Urinary bladder (tissue), 4 donors: ENCODE measurements at places on chromosomes 2 and 18. TPM values are rescaled to one million over a fixed set of nuclear protein-coding genes. Genes with fewer than 3 reads are reported as not detected.

- DNase-seq, result no peak
Observed at GRCh38 chr2:145350011-145350410, 830.1 kb upstream of the ZEB2 start.

GRCh38 chr2:134508391-134508790 is 210.4 kb downstream of the TMEM163 start:
- no peak for DNase-seq

GRCh38 chr2:29054430-29054829 is 19.9 kb downstream of the PCARE start:
- DNase-seq, result no peak

GRCh38 chr2:8475349-8476031 is 206.4 kb upstream of the ID2 start:
- no peak for DNase-seq

- no peak for DNase-seq
Observed at GRCh38 chr2:149155196-149155969, 116.9 kb downstream of the LYPD6B start.

DNA sequence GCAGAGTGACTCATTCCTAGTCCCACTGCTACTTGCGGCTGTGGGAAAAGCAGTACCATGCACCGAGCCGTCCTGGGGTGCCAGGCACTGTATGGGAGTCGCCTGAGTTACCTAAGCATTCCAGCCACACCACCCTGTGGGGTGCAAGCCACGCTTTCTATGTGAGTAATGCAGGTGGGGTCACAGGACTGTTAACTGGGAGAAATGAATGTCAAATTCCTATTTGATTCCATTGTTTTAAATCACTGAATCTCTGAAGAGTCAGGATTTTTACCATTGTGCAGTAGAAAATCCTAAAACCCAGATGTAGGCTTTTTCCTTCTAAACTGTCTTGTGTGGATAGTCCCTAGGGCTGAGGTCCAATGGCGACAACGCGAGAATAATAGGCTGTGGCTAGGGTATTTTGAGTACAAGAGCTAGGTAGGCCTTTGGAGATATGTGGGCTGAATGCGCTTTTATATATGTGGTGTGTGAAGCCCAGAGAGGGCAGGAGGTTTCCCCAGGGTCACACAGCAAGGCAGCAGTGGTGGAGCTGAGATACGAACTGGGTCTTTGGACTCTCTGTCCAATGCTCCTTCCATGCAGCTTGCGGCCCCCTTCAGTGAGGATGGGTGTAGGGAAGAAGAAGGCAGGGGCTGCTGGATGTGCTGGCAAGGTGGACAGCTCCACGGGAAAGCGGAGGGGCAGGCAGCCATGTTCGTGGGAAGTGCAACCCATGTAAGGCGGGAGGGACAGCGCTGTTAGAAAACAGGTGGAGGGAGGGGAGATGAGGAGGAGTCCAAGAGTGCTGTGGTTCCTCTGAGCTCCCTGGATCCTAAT is 83.2 kb downstream of the DDX1 start:
- DNase-seq, result no peak

DNA sequence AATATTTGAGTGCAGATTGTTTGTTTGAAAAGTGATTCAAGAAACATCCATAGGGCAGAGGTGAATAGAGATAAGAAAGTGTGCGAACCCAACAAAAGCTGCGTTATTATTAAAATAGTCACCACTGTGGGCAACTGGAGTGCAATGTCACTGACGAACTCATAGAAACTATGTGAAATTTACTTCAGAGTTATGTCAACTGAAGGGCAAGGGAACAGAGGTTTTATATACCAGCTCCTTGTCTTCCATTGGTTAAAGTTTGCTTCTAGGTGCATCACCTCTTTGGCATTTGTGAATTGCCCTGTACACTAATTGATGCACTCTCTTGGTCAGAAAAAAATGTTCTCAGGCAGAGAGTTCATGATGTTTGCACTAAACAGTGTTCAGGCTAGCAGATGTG is 110.5 kb upstream of the NYAP2 start:
- DNase-seq, result no peak

- no peak for DNase-seq
Observed at GRCh38 chr2:120310136-120310535, 35.8 kb upstream of the INHBB start.

- no peak for DNase-seq
Observed at GRCh38 chr2:186294248-186294888, 191.7 kb upstream of the ZC3H15 start.

DNA sequence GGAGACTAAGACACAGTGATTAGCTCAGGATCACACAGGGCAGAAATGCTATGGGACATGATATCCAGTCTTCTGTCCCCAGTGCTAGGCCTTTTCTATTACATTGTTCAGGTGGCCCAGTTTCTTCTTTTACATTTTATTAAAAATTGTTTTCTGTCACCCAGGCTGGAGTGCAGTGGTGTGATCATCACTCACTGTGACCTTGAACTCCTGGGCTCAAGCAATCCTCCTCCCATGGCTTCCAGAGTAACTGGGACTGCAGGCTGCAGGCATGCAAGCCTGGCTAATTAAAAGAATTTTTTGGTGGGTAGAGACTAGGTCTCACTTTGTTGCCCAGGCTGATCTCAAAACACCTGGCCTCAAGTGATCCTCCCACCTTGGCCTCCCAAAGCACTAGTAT is 15.4 kb downstream of the PDK1 start:
- no peak for DNase-seq

DNA sequence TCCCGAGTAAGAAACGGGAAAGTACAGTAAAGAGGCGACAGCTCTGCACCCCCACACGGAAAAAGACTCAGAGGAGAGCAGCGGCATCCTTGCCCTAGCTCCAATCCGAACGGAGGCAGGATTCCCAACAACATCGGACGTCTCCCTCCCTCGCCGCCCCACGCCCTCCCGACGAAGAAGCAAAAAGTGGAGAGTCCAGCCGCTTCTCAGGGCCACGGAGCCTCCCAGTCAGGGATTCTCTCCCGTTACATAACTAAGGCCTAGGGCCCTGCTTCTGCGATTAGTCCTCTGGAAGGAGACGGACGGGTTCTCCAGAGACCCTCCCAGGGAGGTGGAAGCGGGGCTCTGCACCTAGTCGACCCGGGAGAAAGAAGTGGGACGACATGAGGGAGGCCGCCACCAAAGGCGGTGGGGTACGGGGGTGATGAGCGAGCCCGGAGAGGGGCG is 587 bp downstream of the SUMO1 start:
- DNase-seq, result no peak

- no peak for DNase-seq
Observed at GRCh38 chr18:46213295-46213694, 109.1 kb downstream of the HAUS1 start.

- DNase-seq, result no peak
Observed at GRCh38 chr2:40474306-40474705, 22.4 kb upstream of the SLC8A1 start.

DNA sequence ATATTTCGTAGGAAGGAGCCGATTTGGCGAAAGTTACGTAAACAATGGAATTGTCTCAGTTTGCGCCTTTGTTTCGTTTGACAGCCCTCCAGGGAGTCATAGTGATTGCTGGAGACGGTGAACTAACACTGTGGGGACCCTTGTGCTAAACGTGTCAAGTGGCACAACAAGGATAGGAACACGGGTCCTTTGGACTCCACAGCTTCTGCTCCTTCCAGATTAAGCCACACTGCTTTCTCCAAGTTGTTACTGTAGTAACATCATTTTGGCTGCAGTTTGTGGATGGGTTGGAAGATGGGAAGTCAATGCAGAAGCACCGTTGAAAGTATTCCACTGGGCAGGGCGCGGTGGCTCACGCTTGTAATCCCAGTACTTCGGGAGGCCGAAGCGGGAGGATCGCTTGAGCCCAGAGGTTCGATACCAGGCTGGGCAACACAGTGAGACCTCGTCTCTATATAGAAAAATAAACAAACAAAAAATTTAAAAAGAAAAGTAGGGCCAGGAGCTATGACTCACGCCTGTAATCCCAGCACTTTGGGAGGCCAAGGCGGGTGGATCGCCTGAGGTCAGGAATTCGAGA is 636 bp upstream of the IMMT start:
- DNase-seq, result no peak

DNA sequence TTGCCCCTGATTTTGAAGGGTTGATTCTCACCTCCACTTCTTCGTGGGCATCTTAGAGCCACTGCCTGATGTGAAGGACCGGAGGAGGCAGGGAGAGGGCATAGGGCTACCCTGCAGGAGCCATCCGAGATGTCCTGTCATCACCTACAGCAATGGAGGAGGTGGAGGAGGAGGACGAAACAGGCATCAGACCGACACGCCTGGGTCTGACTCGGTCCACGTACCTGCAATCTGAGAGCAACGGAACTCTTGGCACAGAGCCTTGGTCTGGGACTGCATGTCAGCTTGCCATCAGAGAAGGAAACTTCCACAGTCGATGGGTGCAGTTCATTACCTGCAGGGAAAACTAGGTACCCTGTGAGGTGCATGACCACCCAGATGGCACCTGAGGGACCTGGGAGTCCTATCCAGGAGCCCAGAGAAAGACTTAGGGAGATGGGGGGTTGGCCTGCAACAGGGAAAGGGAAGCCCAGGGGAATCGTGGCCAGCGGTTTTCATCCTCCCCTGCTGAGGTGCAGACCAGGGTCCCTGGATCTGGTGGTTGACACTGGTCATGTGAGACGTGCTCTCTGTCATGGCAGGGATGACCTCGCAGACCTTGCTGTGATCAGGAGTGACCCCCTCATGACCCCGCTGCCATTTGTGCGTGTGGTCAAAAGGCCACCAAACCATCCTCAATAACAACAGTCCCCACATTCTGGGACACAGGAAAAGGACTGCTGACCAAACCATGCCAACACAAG is 190.8 kb downstream of the SEPTIN10 start:
- DNase-seq, result no peak

DNA sequence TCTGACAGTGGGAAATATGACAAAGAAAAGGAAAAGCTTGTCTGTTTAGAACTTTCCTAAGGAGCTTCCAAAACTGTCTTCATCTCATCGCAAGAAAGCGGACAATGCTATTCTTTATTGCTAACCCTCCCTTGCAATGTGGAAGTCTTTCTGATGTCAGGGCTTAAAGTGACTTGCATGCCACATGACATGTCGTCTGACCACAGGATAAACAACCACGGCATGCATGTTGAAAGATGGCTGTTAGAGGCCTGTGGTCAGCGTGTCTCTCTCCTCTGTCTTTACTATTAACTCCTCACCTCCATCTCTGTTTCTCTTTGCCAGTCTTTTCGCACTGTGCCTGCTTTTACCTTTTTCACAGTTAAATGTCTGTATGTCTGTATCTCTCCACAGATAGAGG is 389.8 kb downstream of the LNPK start:
- no peak for DNase-seq

- DNase-seq, result no peak
Observed at GRCh38 chr2:42802150-42802549, 9.8 kb upstream of the HAAO start.

GRCh38 chr2:203463266-203463678 is 71.8 kb downstream of the RAPH1 start:
- DNase-seq, result no peak

- no peak for DNase-seq
Observed at GRCh38 chr2:222968550-222969155, 83.3 kb upstream of the KCNE4 start.

DNA sequence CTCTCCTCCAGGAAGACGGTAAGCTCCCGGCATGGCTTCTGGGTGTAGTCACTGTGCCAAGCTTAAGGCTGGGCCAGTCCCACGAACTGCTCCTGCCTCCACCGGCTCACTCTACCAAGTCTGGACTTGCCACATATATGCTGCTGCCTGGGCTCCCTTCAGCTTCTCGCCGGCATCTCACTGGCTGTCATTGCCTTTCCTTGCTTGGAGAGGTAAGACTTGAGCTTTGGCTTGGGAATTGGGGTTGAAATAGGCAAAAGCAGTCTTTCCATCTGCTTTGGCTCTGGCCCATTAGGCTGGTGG is 481.0 kb downstream of the TGIF1 start:
- no peak for DNase-seq

- no peak for DNase-seq
Observed at GRCh38 chr2:196244516-196244915, 73.1 kb upstream of the STK17B start.

DNA sequence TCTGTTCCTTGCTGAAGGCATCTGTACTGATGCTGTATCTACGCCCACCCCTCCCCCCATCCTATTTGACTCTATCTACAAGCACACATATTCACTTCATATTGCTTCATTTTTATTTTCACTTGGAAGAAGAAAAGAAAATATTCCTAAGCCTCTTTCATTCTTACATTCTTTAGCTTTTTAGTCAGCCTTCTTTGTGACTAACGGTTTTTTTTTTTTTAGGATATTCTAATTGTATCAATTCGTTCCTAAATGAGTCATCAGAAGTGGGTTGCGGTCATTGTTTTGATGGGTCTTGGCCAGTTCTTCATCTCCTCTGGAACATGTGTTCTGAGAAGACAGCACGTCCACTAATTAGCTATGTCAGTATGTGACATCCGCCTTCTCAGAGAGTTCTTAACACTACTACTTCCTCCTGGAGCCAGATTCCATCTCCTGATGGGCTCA is 88.7 kb downstream of the MYO1B start:
- DNase-seq, result no peak

- peak; percentile 80 for DNase-seq
Observed at GRCh38 chr2:176001916-176002687, at the start of gene LNPK. LNPK (minus strand) TSS chr2:176002267; CDS start chr2:175995584, 6,683 bp downstream.

DNA sequence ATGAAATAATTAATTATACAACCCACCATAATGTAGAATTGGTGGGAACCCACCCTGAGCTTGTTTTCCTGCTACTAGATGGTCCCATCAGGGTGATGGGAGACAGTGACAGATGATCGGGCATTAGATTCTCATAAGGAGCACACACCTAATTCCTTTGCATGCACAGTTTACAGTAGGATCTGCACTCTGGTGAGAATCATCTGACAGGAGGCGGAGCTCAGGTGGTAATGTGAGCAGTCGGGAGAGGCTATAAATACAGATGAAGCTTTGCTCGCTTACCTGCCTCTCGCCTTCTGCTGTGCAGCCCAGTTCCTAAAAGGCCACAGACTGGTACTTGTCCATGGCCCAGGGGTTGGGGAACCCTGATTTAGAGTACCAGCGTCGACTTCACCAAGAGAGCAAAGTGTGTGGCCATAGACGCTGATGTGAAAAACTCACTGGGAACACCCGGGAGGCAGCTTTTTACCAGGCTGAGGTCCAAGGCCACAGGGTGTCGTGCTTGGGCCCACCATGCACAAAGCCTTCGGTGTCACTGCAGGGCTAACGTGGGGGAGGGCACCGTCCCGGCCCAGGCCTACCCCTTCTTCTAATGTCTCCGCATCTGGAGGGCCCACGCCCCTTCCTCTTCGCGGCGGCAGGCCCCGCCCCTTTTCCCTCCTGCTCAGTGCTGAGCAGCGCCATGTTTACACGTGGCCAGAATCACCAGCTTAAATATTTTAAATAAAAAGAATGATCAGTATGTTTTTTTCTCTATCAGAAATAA is 296.8 kb upstream of the HDAC4 start:
- DNase-seq, result no peak

Gene SPP2
- not detected for total RNA-seq

Gene RAPGEF4
- 22.9 TPM for total RNA-seq

Gene GNAL
- total RNA-seq, result 6.1 TPM

Gene KLF7
- total RNA-seq, result 30.3 TPM

Gene FBXO36
- total RNA-seq, result 3.2 TPM

Gene COLEC11
- total RNA-seq, result 2.9 TPM

Gene PLGLB1
- total RNA-seq, result 8.8 TPM

Gene ANKRD29
- 11.7 TPM for total RNA-seq

Gene ALPP
- not detected for total RNA-seq

Gene SALL3
- total RNA-seq, result 2.2 TPM
